ENCODE measurements at places on chromosomes 7 and 10.

GRCh38 chr10:96255549-96256333 lies 15.6 kb downstream of the BLNK start:
- no peak for DNase-seq

DNA sequence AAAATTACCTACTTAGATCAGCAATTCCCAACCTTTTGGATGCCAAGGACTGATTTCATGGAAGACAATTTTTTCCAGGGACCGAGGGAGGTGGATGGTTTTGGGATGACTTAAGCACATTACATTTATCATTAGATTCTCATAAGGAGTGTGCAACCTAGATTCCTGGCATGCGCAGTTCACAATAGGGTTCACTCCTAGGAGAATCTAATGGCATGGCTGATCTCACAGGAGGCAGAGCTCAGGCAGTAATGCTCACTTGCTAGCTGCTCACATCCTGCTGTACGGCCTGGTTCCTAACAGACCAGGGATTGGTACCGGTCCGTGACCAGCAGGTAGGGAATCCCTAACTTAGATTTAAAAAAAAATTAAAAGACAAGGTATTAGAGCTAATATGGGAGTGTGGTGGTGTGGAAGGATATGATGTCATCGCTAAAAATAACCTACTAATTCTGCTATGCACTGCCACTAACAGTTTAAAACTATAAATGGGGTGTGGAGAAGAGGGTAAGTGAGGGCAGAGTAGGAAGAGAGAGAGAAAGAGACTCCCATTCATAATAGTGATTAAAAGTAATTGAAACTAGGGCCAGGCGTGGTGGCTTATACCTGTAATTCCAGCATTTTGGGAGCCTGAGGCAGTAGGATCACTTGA lies 282.7 kb downstream of the BAMBI start:
- no peak for DNase-seq

DNA sequence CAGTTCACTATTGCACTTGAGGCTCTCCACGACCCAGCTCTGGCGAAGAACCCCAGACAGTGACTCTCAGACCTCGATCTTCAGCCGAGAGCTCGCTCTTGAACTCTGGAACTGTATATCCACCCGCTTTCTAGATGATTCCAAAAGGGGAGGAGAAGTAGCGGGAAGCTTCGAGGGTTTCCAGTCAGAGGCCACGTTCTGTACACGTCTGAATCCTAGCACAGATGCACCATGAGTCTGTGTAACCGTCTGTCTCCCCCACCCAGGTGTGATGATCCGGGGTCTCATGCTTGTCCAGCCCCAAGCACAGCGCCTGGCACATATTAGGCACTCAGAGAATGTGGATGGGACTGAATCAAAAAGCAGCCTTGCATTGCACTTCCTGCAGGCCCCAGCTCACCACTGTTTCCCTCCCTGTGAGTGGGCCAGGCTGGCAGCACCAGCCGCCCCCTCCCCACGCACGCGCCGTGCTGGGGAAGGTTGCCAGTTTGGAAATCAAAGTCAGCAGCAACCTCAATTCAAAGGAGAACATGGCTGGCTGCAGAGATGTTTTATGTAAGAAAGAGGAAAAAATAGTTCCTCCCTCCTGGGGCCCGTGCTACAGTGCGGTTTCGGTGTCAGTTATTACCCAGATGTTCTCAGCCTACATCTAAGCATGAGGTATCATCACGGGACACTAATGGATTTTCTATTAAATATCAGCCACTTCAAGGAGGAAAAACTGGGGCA lies 5.7 kb downstream of the GRID2IP start:
- no peak for DNase-seq

- no peak for DNase-seq
Measured at GRCh38 chr7:31465285-31465684, 48.6 kb upstream of the ITPRID1 start.

DNA sequence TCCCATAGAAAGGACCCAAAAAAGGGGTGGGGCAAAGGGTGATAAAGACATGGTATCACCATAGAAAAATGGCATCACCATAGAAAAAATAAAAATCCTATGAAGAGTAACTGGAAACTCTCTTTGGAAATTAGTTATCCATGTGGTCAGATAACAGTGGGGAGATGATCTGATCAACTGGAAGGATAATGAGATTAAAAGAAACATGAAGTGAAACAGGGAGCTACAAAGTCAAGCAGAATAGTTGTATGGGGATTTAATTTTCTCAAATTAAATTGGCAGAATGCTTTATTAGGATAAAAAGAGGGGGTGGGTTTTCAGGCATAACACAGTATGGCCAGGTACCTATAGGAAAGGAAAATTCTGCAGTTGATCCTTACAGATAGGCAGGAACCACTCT lies 111.2 kb downstream of the WNT2 start:
- DNase-seq: no peak

GRCh38 chr10:11118686-11119085 lies 101.0 kb downstream of the CELF2 start:
- DNase-seq: no peak

DNA sequence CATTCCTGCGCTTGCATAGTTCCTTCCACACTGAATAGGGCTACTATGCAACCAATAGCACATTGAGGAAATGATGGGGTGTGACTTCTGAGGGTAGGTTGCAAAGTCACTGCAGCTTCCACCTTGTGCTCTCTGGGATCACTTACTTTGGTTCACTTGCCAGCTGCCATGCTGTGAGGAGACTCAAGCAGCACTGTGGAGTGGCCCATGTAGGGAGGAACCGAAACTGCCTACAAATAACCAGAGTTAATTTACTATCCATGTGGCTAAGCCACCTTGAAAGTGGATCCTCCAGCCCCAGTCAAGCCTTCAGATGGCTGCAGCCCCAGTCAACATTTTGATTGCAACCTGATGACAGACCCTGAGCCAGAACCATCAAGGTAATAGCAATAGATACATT lies 64.3 kb downstream of the FAM204A start:
- DNase-seq: no peak
